ENCODE measurements at places on chromosomes 13 and 19.

DNA sequence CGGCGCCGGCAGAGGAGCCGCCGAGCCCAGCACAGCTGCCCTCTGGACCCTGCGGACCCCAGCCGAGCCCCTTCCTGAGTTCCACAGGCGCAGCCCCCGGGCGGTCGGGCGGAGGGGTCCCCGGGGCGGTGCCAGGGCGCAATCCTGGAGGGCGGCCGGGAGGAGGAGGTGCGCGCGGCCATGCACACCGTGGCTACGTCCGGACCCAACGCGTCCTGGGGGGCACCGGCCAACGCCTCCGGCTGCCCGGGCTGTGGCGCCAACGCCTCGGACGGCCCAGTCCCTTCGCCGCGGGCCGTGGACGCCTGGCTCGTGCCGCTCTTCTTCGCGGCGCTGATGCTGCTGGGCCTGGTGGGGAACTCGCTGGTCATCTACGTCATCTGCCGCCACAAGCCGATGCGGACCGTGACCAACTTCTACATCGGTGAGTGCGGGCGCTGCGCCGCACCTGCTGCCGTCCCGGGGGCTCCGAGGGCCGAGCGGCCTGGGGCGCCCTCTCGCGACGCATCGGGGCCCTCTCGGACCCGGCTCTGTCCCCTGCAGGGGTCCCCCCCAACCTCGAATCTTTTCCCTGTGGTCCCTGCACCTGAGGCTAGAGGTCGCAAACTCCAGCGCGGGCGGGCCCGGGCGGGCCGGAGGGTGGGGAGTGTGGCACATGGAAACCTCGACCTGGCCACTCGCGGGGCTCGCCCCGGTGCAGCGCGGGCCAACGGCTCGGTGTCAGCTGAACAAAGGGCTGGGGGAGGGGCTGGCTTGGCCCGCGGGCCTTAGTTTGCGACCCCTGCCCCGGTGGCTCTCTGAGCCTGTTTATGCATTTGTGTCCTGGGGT, at the start of gene KISS1R:
Gene KISS1R, plus strand, starts transcription at position 11 of the 829 bp plus-strand sequence. Its CDS starts 170 bp downstream, at position 181.
- no peak for DNase-seq

- DNase-seq = no peak
Measured at GRCh38 chr13:95800436-95800835, 123.5 kb downstream of the DNAJC3 start.

DNA sequence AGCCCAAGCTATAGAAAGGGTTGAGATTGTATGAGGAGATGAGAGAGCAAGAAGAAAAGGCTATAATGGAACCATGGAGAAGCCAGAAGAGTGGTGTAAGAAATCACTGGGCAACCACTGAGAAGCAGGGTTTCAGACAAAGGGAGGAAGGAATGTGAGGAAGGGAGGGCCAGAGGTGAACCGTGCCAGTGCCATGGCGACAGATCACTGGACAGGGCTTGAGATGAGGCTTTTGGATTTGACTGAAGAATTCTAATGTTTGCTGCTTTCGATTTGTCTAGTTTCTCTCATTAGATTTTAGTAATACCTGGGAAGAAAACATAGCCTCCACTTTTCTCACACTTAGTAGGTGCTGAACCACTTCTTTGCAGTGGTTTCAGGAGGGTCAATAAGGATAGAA, 6.3 kb upstream of the GPR183 start:
- DNase-seq = no peak

- DNase-seq = no peak
Measured at GRCh38 chr13:34555988-34556387, 386.1 kb upstream of the NBEA start.
